ENCODE measurements at places on chromosomes 12 and 14. TPM values are rescaled to one million over a fixed set of nuclear protein-coding genes. Genes with fewer than 3 reads are reported as not detected.

HCAR1 gene
- total RNA-seq, result not detected

BHLHE41 gene
- total RNA-seq, result 3.7 TPM

RTL1 gene
- total RNA-seq, result not detected

SLC4A8 gene
- 9.2 TPM for total RNA-seq

TMEM132D gene
- total RNA-seq, result 5.3 TPM

DNA sequence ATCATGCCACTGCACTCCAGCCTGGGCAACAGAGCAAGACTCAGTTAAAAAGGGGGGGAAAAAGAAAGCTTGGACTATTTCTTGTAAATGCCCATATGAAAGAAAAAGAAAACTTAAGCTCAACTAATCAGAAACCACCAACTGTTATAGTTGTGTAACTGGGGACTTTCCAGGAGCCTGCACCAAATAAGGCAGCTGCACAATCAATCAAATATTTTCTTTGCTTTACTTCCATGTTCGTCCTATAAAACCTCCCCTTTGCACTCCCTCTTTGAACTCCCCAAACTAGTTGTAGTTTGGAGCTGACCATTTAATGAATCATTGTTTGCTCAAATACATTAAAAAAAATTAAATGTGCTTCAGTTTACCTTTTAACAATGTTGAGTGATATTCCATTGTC lies 54.9 kb downstream of the OTOGL start:
- no peak overlapping the region for H3K4me3 ChIP-seq
- no peak for DNase-seq
- H3K4me1 ChIP-seq, result 0 out of 2 replicates have a peak, but pooled peaks cover 8% of the 10 kb centered on the region
- H3K36me3 ChIP-seq, result no peaks in the 10 kb centered on the region

GRCh38 chr12:91256411-91256810 lies 73.8 kb upstream of the DCN start:
- no peaks in the 10 kb centered on the region for H3K27me3 ChIP-seq
- no peak overlapping the region for H3K27ac ChIP-seq
- no peaks in the 10 kb centered on the region for H3K4me1 ChIP-seq
- no peak for DNase-seq
- no peak overlapping the region for H3K4me3 ChIP-seq

GRCh38 chr12:2764398-2764797 lies 30.4 kb upstream of the FKBP4 start:
- H3K4me1 ChIP-seq, result no peaks in the 10 kb centered on the region
- no peak overlapping the region for H3K27ac ChIP-seq
- no peak for DNase-seq
- H3K4me3 ChIP-seq, result no peak overlapping the region
- H3K36me3 ChIP-seq, result no peaks in the 10 kb centered on the region

DNA sequence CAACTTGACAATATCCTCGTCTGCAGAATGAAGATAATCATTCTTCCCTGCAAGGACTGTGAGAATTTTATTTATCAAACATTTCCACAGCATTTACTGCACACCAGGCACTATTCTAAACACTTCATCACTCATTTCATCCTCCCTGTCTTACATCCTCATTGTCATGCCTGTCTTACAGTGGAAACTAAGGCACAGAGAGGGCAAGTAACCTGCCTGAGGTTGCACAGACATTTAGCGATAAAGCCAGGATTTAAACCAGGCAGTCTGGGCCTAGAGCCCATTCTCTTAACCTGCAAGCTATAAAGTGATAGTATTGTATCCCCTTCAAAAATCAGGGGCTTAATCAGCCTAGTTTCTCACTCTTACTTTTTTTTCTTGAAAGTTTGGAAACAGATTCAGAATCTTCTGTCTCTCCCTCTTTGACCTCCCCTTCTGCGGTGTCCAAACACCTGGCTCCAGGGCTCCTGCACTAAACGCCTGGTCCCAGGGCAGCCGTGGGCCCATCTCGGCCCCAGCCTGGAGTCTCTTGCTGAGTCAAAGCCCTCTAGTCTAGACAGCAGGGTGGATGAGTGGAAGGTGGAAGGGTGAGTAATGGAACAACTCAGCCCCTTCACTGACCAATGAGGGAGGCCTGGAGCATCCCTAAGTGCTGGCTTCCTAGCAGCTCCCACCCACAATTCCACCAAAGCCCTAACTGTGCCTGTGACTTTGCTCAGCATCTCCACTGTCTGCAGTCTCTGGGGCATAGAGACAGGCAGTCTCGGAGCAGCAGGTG lies 12.5 kb downstream of the ISM2 start:
- no peak overlapping the region for H3K27ac ChIP-seq
- no peak for DNase-seq
- no peaks in the 10 kb centered on the region for H3K4me1 ChIP-seq

GRCh38 chr12:54689034-54689372 lies 40.8 kb upstream of the DCD start:
- peak; percentile 54 for DNase-seq
- H3K36me3 ChIP-seq, result no peaks in the 10 kb centered on the region
- H3K27me3 ChIP-seq, result no peaks in the 10 kb centered on the region
- no peak overlapping the region for H3K4me3 ChIP-seq
- peaks cover 17% of the 10 kb centered on the region for H3K4me1 ChIP-seq

GRCh38 chr14:94136575-94137331 lies 7.3 kb upstream of the IFI27L2 start:
- DNase-seq, result peak; percentile 94
- H3K4me3 ChIP-seq, result no peak overlapping the region
- no peak overlapping the region for H3K27ac ChIP-seq
- no peaks in the 10 kb centered on the region for H3K36me3 ChIP-seq
- peaks cover 7% of the 10 kb centered on the region for H3K4me1 ChIP-seq

DNA sequence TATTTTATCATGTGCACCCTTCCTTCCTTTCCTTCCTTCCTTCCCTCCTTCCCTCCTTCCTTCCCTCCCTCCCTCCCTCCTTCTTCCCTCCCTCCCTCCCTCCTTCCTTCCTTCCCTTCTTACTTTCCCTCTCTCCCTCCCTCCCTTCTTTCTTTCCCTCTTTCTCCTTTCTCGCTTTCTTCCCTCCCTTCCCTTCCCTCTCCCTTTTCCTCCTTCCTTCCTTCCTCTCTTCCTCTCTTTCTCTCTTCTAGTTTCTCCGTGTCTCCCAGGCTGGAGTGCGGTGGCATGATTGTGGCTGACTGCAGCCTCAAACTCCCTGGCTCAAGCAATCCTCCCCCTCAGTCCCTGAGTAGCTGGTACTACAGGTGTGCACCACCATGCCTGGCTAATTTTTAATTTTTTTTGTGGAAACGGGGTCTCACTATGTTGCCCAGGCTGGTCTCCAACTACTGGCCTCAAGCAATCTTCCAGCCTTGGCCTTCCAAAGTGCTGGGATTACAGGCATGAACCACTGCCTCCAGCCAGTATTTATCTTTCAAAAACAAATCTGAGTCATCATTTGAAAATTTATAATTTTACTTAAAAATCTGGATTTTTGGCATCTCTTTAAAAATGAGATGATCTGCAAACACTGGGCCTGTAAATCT lies 7.8 kb downstream of the C1RL start:
- H3K27ac ChIP-seq, result no peak overlapping the region
- no peak for DNase-seq
- H3K27me3 ChIP-seq, result no peaks in the 10 kb centered on the region
- no peaks in the 10 kb centered on the region for H3K36me3 ChIP-seq
- H3K4me1 ChIP-seq, result no peaks in the 10 kb centered on the region
- H3K4me3 ChIP-seq, result no peak overlapping the region

DNA sequence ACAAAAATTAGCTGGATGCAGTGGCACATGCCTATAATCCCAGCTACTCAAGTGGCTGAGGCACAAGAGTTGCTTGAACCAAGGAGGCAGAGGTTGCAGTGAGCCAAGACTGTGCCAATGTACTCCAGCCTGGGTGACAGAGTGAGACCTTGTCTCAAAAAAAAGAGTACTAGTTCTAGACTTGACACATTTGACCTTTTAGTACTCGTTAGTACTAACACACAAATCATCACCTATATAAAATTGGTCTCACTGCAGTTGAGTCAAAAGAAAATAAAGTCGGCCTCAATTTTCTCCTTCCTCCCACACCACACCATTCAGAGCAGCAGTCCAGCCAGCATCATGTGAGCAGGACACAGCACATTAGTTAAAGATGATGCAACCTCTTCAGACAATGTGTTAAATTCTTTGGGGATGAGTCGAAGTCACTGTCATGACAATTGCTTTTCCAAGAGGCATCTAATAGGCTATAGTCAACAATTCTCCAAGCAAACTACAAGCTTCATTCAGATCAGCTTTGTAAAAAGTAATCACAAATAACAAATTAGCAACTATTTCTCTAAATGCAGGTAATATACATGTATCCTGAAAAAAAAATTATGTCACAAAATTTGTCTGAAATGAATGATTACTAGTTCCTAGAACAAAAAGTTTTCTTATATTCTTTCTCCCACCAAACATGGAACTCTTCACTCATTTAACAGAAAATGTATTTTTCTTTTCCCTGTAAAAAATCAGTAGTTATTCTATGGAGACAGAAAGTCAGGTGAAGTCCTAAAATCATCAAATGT lies 55.6 kb downstream of the CLIP1 start:
- DNase-seq, result peak; percentile 84
- H3K27ac ChIP-seq, result peak overlapping the region; percentile 72
- H3K4me3 ChIP-seq, result no peak overlapping the region
- no peaks in the 10 kb centered on the region for H3K4me1 ChIP-seq

- DNase-seq, result no peak
- no peak overlapping the region for H3K4me3 ChIP-seq
- peaks cover 5% of the 10 kb centered on the region for H3K4me1 ChIP-seq
- no peak overlapping the region for H3K27ac ChIP-seq
- H3K27me3 ChIP-seq, result no peaks in the 10 kb centered on the region
- no peaks in the 10 kb centered on the region for H3K36me3 ChIP-seq
Observed at GRCh38 chr12:59636945-59637691, 41.3 kb downstream of the SLC16A7 start.

DNA sequence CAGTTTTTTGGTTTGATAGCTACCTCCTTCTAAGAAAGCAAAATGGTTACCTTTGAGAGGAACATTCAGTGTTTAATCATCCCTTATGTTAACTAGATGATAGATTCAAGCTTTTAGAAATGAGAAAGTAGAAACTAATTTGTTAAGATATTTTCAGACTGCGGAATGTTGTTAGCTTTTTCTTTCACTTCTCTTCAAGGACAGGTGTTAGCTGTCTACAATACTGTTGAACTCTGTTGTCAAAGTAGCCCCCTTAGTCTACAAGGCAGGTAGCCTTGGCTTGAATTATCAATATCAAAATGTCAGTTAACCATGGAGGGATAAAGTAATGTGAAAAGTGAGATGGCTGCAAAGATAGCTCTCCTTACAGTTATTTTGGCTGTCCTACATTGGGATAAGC lies 14.8 kb downstream of the MAPK1IP1L start:
- no peak for DNase-seq
- peaks cover 25% of the 10 kb centered on the region for H3K36me3 ChIP-seq
- no peak overlapping the region for H3K27ac ChIP-seq
- no peaks in the 10 kb centered on the region for H3K27me3 ChIP-seq

DNA sequence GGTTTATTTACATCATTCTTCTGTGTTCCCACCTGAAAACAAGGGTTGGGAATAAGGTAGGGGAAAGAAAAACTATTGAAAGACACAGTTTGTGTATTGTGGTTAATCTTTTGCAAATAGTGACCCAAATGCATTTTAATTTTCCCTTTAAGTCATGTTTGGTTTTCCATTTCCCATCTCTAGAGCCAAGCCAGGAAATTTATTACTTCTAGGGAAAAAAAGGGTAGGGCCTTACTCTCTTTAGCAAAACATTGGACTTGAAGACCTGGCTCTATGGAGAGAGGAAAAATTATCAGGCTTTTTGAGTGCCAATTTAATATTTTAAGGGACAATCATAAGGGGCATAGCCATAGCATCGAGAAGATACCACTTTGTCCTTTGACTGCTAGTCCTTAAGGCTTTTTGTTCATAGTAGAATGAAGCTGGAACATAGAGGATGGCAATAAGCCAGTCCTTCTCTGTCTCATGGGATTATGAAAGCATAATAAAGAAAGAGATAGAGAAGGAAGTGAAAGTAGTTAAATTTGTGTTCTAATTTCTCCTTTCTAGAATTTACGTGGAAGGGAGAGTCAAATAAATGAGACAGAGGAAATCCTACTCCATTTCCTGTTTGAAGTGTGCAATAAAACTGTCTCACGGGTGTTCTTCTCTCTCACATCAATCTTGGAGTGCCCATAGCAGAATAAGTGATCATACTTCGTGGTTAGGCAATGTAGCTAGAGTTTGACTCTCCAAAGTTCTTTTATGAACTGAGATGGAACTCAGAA lies 50.9 kb upstream of the PPFIA2 start:
- no peak overlapping the region for H3K4me3 ChIP-seq
- no peaks in the 10 kb centered on the region for H3K27me3 ChIP-seq
- H3K27ac ChIP-seq, result no peak overlapping the region
- H3K4me1 ChIP-seq, result no peaks in the 10 kb centered on the region
- H3K36me3 ChIP-seq, result no peaks in the 10 kb centered on the region

GRCh38 chr12:13045816-13046215 lies 1.6 kb downstream of the FAM234B start:
- no peak overlapping the region for H3K27ac ChIP-seq
- H3K27me3 ChIP-seq, result peaks cover 11% of the 10 kb centered on the region
- no peaks in the 10 kb centered on the region for H3K36me3 ChIP-seq
- DNase-seq, result no peak

DNA sequence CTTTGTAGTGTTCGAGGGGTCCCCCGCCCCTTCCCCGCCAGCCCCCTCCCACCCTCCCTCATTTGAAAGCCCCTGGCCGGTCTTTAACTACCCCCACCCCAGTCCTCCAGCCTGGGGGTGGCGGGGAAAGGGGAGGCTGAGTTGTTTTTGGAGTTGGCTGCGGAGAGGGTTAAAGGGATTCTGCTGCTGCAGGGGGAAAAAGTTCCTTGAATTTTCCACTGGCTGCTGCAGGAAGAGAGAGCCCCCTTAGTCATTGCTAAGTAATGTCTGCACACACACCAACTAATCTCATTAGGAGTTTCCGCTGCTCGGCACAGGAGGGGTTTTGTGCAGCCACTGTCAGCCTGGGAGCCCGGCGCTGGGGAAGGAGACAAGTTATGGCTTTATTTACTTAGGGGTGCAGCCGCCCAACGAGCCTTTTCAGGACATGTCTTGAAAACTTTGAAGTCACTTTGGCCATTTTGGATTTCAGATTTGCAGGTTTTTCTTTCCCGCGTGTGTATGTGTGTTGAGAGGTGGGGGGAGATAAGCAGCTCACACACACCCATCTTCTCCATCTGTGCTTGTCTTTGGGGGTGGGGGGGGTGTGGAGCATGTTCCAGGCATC lies 1.8 kb downstream of the ELK3 start:
- no peak overlapping the region for H3K27ac ChIP-seq
- H3K27me3 ChIP-seq, result peaks cover 32% of the 10 kb centered on the region
- no peaks in the 10 kb centered on the region for H3K36me3 ChIP-seq
- peaks cover 12% of the 10 kb centered on the region for H3K4me1 ChIP-seq
- H3K4me3 ChIP-seq, result peak overlapping the region; percentile 91
- peak; percentile 22 for DNase-seq

GRCh38 chr14:99287269-99287942 lies 15.4 kb upstream of the BCL11B start:
- H3K27me3 ChIP-seq, result no peaks in the 10 kb centered on the region
- DNase-seq, result no peak
- no peak overlapping the region for H3K27ac ChIP-seq
- H3K36me3 ChIP-seq, result no peaks in the 10 kb centered on the region
- no peak overlapping the region for H3K4me3 ChIP-seq

DNA sequence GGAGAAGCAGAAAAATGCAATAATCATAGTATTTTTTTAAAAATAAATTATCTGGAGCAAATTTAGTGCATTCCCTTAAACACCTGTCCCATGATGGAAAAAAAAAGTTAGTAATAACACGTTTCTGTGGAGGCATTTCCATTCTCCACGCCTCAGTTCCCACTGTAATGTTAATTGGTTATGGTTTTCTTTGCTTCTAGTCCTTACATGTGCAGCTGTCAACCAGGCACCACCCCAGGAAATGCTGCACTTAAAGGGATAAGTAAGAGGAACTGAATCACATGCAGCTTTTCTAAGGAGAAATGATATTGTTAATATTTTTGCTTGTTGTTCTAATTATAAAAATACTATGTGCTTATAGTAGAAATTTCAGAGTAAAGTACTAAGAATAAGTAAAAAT lies 240.3 kb downstream of the ZFP36L1 start:
- H3K27ac ChIP-seq, result no peak overlapping the region
- H3K4me3 ChIP-seq, result no peak overlapping the region
- no peaks in the 10 kb centered on the region for H3K36me3 ChIP-seq
- peaks cover 39% of the 10 kb centered on the region for H3K4me1 ChIP-seq
- DNase-seq, result no peak
